Fibroblast of lung (primary cell): ENCODE measurements at places on chromosomes 2 and 18. TPM values are rescaled to one million over a fixed set of nuclear protein-coding genes. Genes with fewer than 3 reads are reported as not detected.

- no peaks in the 10 kb centered on the region for H3K4me1 ChIP-seq
- H3K27ac ChIP-seq: no peak overlapping the region
- DNase-seq: peak; percentile 26
Observed at GRCh38 chr2:124476291-124476690, 451.2 kb downstream of the CNTNAP5 start.

- H3K27ac ChIP-seq: no peak overlapping the region
Observed at GRCh38 chr2:160289831-160290230, 89.8 kb upstream of the ITGB6 start.

- no peak overlapping the region for H3K4me3 ChIP-seq
- DNase-seq: no peak
- no peak overlapping the region for H3K27ac ChIP-seq
- no peaks in the 10 kb centered on the region for H3K4me1 ChIP-seq
- no peaks in the 10 kb centered on the region for H3K36me3 ChIP-seq
Observed at GRCh38 chr2:64982311-64982857, 6.8 kb upstream of the SLC1A4 start.

DNA sequence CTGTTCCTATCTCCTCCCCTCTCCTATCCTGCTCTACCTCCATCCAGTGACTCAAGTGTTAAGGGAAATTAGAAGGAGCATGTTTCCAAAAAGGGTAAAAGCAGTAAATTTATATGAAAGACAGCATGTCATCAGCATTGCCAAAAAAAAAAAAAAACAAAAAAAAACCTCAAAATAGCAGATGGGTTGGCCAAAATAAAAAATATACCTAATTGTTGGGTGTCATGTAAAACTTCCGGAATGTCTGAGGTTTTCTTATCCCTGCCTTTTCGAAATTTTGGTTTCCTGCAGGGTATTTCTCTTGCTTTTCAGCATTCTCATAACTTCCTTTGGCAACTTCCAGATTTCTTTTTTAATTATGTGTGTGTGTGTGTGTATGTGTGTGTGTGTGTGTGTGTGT lies 241.6 kb upstream of the FN1 start:
- H3K36me3 ChIP-seq: no peaks in the 10 kb centered on the region
- H3K4me1 ChIP-seq: no peaks in the 10 kb centered on the region
- DNase-seq: no peak

- no peak overlapping the region for H3K4me3 ChIP-seq
- H3K4me1 ChIP-seq: peaks cover 8% of the 10 kb centered on the region
- no peaks in the 10 kb centered on the region for H3K27me3 ChIP-seq
- H3K36me3 ChIP-seq: peaks cover 11% of the 10 kb centered on the region
Observed at GRCh38 chr2:218259099-218259961, 1.5 kb upstream of the GPBAR1 start.

CFAP221 gene
- total RNA-seq: 0.26 TPM in 1 of 2 replicates, not detected in the other

GRCh38 chr18:10995550-10995949 lies 153.8 kb downstream of the PIEZO2 start:
- no peaks in the 10 kb centered on the region for H3K27me3 ChIP-seq
- no peak for DNase-seq
- H3K27ac ChIP-seq: no peak overlapping the region
- no peaks in the 10 kb centered on the region for H3K36me3 ChIP-seq

DNA sequence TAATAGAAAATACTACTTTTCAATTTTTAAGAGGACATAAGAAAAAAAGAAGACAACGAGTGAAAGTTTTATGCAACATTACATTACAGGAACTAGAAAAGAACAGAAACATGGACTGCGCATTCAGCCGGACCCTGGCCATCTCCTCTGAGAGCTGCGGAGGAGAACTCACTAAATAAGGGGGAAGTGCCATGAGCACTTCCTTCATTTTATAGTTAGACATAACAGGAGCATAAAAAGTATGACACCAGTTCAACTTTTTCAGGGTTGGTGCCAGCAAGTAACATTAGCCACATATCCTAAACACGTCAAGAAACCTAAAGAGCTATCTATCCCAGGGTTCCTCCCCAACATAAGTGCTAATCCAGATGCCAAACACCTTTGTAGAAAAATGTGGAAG lies 78.0 kb upstream of the SERTAD2 start:
- no peak for DNase-seq
- H3K4me1 ChIP-seq: peaks cover 2% of the 10 kb centered on the region
- no peaks in the 10 kb centered on the region for H3K36me3 ChIP-seq
- H3K4me3 ChIP-seq: no peak overlapping the region

- no peaks in the 10 kb centered on the region for H3K36me3 ChIP-seq
- H3K27me3 ChIP-seq: no peaks in the 10 kb centered on the region
- DNase-seq: no peak
- H3K4me1 ChIP-seq: no peaks in the 10 kb centered on the region
Observed at GRCh38 chr18:63216516-63217311, 102.9 kb downstream of the BCL2 start.

GRCh38 chr18:77022556-77022955 lies 110.0 kb downstream of the MBP start:
- no peak overlapping the region for H3K27ac ChIP-seq
- no peaks in the 10 kb centered on the region for H3K27me3 ChIP-seq
- H3K4me3 ChIP-seq: no peak overlapping the region
- DNase-seq: no peak

GRCh38 chr2:218003281-218003944 lies 618 bp upstream of the TNS1 start:
- peak overlapping the region; percentile 83 for H3K4me3 ChIP-seq
- peak overlapping the region; percentile 79 for H3K27ac ChIP-seq
- peaks cover 8% of the 10 kb centered on the region for H3K4me1 ChIP-seq
- no peaks in the 10 kb centered on the region for H3K36me3 ChIP-seq
- H3K27me3 ChIP-seq: no peaks in the 10 kb centered on the region

- H3K4me1 ChIP-seq: peaks cover 4% of the 10 kb centered on the region
- H3K36me3 ChIP-seq: no peaks in the 10 kb centered on the region
- peak; percentile 59 for DNase-seq
- H3K27me3 ChIP-seq: no peaks in the 10 kb centered on the region
Observed at GRCh38 chr2:216490061-216490460, 8.6 kb upstream of the RPL37A start.

- H3K4me3 ChIP-seq: no peak overlapping the region
- peaks cover 21% of the 10 kb centered on the region for H3K4me1 ChIP-seq
- no peak overlapping the region for H3K27ac ChIP-seq
- no peaks in the 10 kb centered on the region for H3K36me3 ChIP-seq
- no peak for DNase-seq
Observed at GRCh38 chr2:74566754-74567085, 12.2 kb downstream of the DOK1 start.

COL4A4 gene
- total RNA-seq: 0.17 and 0.51 TPM in 2 replicates

DHRS9 gene
- total RNA-seq: not detected in 2 replicates

DNA sequence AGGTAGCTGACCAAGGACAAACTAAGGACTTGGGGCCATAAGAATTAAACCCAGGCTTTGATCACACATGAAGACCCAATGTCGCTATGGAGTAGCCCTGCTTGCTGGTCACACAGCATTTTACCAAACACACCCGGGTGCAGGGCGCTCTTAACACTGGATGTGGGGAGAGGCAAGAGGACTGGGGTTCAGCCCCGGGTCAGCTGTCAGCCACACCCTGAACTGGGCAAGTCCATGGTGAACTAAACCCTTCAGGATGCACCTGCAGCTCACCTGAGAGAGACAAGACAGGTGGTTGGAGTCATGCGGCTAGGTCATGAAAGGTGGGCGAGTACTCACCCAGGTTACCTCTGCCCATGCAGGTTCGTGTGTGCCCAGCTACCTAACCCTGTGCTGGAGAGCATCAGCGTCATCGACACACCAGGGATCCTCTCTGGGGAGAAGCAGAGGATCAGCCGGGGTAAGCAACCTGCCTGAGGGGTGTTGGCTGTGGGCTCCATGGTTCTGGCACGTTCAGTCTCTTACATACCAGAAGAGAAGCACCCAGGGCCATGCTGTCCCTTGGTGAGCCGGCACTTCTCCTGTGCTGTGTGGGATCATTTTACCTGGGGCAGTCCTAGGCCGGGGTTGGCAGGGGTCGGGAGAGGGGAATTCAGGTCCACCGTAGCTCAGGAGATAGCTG lies 15.2 kb downstream of the EHD3 start:
- H3K4me3 ChIP-seq: no peak overlapping the region
- H3K27ac ChIP-seq: no peak overlapping the region
- peaks cover 2% of the 10 kb centered on the region for H3K36me3 ChIP-seq
- H3K27me3 ChIP-seq: no peaks in the 10 kb centered on the region

GCKR gene
- total RNA-seq: 0.26 and 0.50 TPM in 2 replicates

DNA sequence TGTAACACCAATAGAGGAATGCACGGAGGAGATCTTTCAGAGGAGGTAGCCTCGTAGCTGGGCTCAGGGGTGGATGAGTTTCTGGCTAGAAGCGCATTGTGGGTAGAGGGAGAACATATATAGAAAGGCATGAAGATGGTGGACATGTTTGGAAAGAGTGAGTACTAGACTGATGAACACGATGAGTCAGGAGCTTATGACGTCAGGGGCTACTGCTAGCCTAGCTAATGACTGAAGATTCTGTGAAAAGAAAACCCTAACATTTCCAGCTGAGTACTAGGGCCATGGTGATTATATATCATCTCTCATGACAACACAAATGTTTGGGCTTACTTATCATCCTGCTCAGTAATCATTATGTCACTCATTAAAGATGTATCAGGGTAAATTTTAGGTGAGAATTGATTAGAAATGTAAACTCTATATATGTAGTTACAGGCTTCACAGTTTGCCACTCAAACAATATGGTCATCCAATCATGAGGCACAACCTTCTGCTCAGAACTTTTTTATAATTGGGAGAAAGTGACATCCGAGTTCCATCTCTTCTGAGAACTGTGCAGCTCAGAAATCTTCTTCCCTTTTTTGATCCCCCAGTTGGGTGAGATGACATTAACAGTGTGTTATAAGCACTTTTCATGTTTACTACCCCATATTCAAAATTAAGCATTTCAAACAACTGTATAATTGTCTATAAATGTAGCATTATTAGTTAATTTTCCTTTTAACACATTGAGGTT lies 22.2 kb upstream of the IL1RN start:
- no peaks in the 10 kb centered on the region for H3K4me1 ChIP-seq
- no peak overlapping the region for H3K4me3 ChIP-seq
- H3K27ac ChIP-seq: no peak overlapping the region
- no peaks in the 10 kb centered on the region for H3K27me3 ChIP-seq
- DNase-seq: peak; percentile 42

DNA sequence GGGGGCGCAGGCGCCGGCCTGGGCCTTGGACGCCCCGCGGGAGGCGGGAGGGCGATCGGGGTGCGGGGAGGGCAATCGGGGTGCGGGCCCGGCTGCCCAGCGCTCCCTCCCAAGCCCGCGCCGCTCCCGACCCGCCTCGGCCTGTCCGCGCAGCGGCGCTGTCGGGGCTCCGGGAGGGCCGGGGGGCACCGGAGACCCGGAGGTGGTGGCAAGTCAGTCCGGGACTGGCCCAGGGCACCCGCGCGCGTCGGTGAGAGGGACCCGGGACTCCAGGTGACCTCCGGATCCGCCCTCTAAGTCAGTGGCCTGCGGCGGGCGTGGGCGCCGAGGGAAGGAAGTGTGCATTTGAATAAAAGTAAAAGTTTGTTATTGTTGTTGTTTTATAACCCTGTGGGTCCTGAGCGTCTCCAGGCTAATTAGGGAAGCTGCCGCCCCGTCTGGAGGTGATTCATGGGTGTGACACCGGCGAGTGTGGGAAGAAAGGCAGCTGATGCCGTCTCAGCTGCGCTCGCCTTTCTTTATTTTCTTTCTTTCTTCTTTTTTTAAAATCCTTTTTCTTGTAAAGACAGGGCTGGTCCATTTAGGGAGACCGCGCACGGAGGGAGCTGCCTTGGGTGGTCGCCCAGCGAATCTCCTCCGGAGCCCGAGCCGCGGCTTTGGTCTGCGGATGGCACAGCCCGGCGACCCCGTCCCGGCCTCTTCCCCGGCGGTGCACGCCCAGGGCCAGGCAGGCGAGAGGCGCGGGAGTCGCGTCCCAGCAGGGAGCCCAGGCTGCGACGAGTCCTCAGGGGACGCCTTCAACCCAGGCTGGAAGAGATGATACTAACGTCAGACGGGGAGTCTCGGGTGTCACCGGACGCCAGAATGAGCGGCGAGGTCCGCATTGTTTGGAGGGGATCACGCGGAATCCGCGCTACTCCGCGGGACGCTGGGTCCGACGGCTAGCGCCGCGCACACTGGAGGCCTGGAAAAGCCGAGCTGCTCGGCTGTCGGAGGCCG lies 627 bp upstream of the CRACDL start:
- peaks cover 33% of the 10 kb centered on the region for H3K27me3 ChIP-seq
- H3K36me3 ChIP-seq: no peaks in the 10 kb centered on the region
- no peak overlapping the region for H3K4me3 ChIP-seq
- H3K27ac ChIP-seq: no peak overlapping the region
- no peaks in the 10 kb centered on the region for H3K4me1 ChIP-seq

CTNNA2 gene
- not detected in 2 replicates for total RNA-seq

CPSF3 gene
- 46.2 and 53.0 TPM in 2 replicates for total RNA-seq

NAT8 gene
- not detected in 2 replicates for total RNA-seq

DNA sequence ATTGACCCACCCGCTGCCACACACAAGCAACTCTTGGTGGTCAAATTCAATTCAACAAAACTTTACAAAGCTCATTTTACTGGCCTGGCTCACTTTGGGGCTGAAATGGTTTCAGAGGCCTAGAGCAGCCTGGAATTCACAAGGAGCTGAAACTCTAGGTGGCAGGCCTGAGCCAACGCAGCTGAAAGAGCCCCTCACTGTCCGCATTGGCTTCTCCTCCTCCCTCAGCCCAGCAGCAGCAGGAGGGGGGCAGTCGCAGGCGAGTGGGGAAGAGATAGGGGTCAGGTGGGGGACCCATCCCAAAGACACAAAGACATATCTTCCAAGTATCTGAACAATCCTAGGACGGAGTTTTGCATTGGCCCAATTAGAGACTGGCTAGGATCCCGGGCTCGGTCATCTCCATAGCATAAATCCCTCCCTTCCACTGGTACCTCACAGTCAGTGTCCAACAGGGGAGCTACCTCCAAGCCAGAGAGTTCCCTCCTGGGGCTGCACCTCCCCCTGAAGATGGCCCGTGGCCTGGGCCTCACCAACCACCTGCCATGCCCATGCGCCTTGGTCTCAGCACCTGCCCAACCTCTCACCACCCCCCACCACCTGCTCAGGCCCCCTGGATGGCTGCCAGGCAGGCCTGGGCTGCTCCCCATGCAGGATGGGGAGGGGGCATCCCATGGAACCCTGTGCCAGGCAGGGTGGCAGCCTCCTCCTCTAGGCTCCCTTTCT lies 113.4 kb downstream of the ZBTB7C start:
- no peaks in the 10 kb centered on the region for H3K27me3 ChIP-seq
- H3K4me1 ChIP-seq: no peaks in the 10 kb centered on the region
- no peaks in the 10 kb centered on the region for H3K36me3 ChIP-seq

- H3K27me3 ChIP-seq: peaks cover 3% of the 10 kb centered on the region
- DNase-seq: no peak
- no peaks in the 10 kb centered on the region for H3K4me1 ChIP-seq
- H3K4me3 ChIP-seq: no peak overlapping the region
- H3K36me3 ChIP-seq: no peaks in the 10 kb centered on the region
Observed at GRCh38 chr2:158741625-158742024, 53.5 kb upstream of the DAPL1 start.

GRCh38 chr18:13179566-13180113 lies 38.9 kb upstream of the LDLRAD4 start:
- H3K36me3 ChIP-seq: no peaks in the 10 kb centered on the region
- H3K27me3 ChIP-seq: no peaks in the 10 kb centered on the region
- DNase-seq: no peak
- H3K27ac ChIP-seq: no peak overlapping the region

CCDC141 gene
- under 0.01 and 0.17 TPM in 2 replicates for total RNA-seq

- no peaks in the 10 kb centered on the region for H3K4me1 ChIP-seq
- H3K36me3 ChIP-seq: no peaks in the 10 kb centered on the region
- no peak within 1 kb of the TSS for H3K4me3 ChIP-seq
- H3K27me3 ChIP-seq: no peaks in the 10 kb centered on the region
- DNase-seq: peak; percentile 60
- H3K27ac ChIP-seq: no peak within 1 kb of the TSS
Observed at GRCh38 chr2:214410918-214411554, at the start of gene VWC2L. VWC2L (plus strand) TSS chr2:214411054; CDS start chr2:214414194, 3,140 bp downstream.

MEP1B gene
- total RNA-seq: under 0.01 TPM in 2 replicates

GRCh38 chr2:26456440-26457250 lies 21.3 kb downstream of the OTOF start:
- no peaks in the 10 kb centered on the region for H3K27me3 ChIP-seq
- H3K27ac ChIP-seq: no peak overlapping the region
- H3K4me1 ChIP-seq: no peaks in the 10 kb centered on the region

NCKAP1 gene
- total RNA-seq: 106 and 141 TPM in 2 replicates

MGAT4A gene
- total RNA-seq: 0.17 and 0.26 TPM in 2 replicates
